ENCODE measurements at places on chromosomes 16 and 17.

DNA sequence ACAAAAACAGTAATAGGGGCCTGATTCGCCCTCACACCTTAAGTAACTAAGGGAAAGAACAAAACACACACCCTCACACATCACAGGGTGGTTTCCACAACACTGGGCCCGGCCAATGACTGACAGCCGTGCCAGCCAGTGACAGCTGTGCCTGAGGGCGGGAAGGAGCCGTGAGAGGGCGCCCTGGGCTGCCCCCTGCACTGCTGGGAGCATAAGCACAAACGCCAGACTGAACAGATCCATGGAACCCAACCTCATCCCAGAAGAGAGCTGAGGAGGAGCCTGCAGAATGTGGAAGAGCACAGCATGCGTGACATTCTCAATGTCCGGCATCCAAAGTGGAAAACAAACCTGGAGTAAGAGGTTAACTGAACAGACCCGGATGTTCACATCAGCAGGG, 16.0 kb downstream of the CSNK1D start:
- DNase-seq, result peak; percentile 35

DNA sequence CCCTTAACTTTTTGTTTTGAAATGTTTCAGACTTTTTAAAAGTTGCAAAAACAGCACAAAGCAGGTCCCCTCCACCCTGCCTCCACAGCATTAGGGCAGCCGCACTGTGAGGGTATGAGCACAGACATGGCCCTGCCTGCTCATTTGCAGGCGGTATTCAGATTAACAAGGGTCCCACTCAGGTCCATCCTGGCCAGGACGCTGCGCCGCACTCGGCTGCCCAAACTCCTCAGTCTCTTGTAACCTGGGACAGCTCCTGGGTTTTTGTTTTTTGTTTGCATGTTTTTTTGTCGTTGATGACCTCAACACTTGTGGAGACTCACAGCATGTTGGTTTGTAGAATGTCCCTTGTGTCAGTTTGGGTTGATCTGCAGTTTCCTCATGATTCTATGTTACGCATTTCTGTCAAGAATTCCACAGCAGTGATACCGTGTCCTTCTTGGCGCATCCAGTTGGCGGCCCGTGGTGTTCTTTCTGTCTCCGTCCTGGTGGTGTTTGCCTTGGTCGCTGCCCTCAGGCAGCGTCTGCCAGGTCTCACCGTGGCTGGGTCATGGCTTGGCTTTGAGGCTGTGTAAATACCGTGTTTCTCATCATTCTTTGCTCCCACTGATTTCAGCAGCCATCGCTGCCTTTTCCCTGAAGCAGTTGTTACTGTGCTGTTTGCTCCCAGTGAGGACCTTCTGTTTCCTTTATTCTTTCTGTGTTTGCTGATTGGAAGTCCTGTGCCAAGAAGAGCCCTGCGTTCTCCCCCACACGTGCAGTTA, 18.5 kb downstream of the CRAMP1 start:
- DNase-seq, result no peak

- peak; percentile 51 for DNase-seq
Measured at GRCh38 chr16:57795431-57795878, 6.8 kb downstream of the KIFC3 start.

DNA sequence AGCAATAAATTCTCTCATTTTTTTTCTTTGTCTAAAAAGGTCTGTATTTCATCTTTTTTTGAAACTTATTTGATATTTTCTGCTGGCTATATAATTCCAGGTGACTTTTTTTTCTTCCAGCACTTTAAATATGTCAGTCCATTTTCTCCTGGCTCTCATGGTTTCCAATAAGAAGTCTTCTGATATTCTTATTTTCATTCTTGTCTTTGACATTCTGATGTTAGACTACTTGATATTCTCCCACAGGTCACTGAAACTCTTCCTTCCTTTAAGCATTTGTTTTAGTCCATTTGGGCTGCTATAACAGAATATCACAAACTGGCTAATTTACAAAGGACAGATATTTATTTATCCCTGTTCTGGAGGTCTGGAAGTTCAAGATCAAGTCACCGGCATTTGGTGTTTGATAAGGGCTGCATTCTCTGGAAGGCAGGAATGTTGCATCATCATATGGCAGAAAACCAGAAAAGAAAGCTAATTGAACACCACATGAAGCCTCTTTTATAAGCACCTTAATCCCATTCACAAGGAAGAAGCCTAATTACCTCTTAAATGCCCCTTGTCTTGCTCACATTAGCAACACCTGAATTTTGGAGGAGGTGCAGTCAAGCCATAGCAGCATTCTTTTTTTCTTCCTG, 242.1 kb upstream of the TNRC6C start:
- DNase-seq, result no peak

DNA sequence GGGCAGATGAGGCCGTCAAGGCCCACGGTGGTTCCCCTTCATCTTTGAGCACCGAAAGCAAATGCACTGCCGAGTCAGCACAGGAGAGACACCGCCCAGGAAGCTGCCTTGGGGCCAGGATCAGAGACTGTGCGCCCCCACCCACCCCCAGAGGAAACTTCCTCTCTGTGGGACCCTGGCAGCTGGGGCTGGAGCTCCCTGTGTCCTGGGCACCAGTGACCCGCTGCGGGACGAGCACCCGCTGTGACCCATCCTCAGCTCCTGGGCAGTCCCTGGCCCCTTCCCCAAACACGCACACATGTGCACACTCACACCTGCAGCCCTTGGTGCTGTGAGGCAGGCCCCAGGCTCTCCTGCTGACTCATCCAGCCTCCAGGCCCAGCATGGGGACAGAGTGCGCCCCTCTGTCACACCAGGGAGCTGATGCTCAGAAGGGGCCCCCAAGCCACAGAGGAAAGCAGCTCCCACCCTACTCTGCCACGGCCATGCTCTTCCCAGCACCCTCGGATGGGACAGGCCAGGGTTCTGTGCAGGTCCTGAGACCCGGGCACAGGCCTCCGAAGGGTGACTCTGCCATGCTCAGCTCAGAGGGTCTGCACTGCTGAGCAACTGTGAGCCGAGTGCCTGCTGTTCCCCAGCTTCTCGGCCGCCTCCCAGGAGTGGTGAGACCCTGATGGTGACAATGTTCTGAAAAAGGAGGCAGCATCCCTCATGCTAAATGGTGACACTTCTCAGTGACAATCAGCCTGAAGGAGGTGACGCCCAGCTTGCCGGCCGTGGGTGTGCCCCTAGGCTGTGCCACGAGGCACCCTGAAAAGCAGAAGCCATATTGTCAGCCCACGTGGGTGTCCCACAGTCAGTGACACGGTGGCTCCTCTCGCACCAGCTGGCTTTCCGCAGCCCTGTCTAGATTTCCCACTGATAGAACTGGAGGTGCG, 3.6 kb downstream of the PIEZO1 start:
- peak; percentile 83 for DNase-seq

GRCh38 chr16:2147378-2147777, 1.0 kb upstream of the RAB26 start:
- DNase-seq, result no peak

- no peak for DNase-seq
Measured at GRCh38 chr16:1152123-1152638, 725 bp upstream of the CACNA1H start.

GRCh38 chr17:77295241-77295853, 154.6 kb downstream of the SEC14L1 start:
- DNase-seq, result no peak

GRCh38 chr17:3636908-3637373, 381 bp downstream of the CTNS start:
- DNase-seq, result no peak

- DNase-seq, result no peak
Measured at GRCh38 chr17:32482568-32483320, 4.0 kb upstream of the CDK5R1 start.

GRCh38 chr16:30837904-30838303, 50.9 kb upstream of the ZNF629 start:
- no peak for DNase-seq

GRCh38 chr17:72587773-72588511, 467.1 kb downstream of the SOX9 start:
- peak; percentile 14 for DNase-seq

GRCh38 chr16:4402439-4403132, 13.8 kb downstream of the CORO7 start:
- peak; percentile 27 for DNase-seq

DNA sequence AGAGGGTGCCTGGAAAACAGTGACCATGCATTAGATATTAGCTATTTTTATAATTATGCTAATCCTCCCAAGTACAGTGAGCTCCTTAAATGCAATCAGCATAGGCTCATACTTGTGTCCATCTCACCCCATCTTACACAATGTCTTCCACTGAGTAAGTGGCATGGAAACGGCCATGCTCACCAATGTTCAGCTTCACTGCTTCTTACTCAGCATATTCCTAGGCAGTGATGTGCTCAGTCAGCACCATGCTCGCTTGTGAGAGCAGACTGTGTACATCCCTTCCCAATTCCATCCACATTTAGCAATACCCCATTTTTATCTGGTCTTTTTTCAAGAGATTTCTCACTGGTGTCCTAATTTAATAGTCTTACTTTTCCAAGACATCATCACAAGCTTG, 454.8 kb upstream of the SOX9 start:
- DNase-seq, result no peak

DNA sequence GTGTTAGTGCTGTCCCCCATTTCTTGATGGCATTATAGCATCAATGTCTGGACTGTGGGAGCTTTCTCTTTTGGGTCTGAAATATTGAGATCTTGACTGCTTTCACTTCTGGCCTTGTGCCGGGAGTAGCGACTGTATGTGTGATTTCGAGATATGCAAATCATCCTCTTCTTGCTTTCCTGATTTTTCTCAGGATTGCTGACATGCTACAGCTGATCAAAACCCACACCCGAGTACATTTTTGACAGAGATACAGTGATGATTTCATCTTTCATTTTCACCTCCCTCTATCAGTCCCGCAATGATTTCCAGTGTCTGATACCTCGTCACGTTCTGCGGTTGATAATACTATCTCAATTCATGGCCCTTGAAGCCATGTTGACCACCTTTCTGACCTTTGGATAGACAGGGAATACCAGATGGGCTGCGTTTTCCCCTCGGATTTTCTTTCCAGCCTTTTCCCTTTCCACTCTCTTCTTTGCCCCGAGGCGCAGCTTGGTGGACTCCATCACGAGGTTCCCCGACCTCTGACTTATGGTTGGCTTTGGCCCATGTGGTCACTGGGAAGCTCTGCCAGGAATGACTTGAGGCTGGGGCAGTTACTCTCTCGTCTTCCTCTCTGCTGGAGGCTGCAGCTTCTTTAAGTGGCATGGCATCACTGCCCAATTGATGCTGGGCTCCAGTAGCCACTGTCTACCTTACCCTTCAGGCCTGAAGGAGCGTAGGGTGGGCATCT, 184.4 kb downstream of the SNX29 start:
- DNase-seq, result no peak

- no peak for DNase-seq
Measured at GRCh38 chr16:82649766-82650165, 23.0 kb downstream of the CDH13 start.

GRCh38 chr17:30543456-30543855, 66.2 kb downstream of the GOSR1 start:
- no peak for DNase-seq

DNA sequence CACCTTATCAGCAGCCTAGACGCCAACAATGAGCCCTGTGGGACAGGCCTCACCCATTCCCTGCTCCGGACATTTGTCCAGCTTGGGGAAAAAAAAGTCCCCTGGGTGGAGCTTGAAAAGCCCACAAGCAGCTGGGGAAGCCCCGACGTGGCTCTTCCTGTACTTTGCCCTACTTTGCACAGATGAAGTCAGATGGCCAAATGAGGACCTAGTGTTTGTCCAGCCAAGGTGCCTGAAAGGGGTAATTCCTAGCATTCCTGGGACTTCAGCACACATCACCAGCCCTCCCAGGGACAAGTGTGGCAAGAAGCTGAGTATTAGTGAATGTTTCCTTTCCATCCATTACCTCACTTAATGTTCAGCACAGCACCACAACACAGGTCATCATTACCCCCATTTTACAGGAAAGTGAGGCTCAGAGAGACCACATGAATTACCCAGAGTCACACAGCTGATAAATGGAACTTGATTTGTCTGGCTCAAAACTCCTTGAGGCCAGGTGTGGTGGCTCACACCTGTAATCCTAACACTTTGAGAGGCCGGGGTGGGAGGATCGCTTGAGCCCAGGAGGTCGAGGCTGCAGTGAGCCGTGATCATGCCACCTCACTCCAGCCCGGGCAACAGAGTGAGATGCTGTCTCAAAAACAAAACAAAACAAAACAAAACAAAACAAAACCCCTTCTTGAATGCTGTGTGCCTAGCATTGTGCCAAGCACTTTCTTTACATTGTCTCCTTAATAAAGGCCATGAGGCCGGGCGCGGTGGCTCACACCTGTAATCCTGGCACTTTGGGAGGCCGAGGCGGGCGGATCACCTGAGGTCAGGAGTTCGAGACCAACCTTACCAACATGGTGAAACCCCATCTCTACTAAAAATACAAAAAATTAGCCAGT, 19.9 kb upstream of the PLLP start:
- DNase-seq, result no peak
